ENCODE measurements at places on chromosomes 12 and 14. TPM values are rescaled to one million over a fixed set of nuclear protein-coding genes. Genes with fewer than 3 reads are reported as not detected.

- no peak for DNase-seq
Observed at GRCh38 chr12:102496591-102496990, 16.2 kb upstream of the IGF1 start.

DNA sequence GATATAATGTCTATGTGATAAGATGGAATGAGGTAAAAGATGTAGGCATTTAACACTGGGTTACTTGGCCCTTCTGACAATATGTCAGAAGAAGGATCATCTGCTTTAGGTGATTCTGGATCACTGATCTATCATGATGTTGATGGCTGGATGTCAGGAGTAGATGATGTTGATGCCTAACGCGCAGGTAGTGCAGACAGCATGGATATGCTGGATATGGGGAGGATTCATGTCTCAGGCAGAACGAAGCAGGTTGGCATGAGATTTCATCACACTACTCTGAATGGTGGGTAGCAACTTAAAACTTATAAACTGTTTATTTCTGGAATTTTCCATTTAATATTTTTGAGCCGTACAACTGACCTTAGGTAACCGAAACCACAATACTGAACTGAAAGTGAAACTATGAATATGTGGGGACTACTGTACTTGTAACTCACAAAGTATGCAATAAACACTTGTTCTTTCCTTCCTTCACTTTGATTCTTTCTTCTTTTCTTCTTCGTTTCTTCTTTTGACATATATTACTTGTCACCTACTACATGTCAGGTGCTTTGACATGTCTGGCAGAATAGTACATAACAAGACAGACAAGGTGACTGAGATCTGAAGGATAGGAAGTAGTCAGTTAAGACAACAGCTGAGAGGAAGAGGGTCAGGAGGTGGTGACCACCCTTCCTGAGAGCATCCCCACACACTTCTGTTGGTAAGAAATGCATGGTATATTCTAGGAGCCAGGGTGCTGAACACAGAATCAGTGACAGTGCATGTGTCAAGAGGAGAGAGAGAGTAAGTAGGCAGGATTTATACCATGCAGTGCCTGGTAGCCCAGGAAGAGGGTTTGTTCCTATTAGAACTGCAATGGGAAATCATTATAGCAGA lies 238.8 kb downstream of the PPFIA2 start:
- no peak for DNase-seq

TMTC1 gene
- 4.5 TPM for total RNA-seq

GRCh38 chr12:112969547-112970306 lies 8.6 kb upstream of the OAS2 start:
- no peak for DNase-seq

RASSF9 gene
- 0.89 TPM for total RNA-seq

DNA sequence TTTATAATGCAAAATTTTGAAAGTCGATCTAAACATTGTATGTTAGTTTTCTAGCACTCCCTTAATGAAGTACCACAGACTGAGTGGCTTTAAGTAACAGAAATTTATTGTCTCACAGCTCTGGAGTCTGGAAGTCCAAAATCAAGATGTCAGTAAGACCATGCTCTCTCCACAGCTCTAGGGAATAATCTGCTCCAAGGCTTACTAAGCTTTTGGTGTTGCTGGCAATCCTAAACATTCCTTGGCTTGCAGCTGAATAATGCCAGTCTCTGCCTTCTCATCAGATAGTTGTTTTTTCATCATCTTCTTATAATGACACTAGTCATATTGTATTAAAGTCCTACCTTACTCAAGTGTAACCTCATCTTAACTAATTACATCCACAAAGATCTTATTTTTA lies 102.2 kb downstream of the RASSF9 start:
- no peak for DNase-seq

Data from left colon (tissue), 2 donors.